ENCODE measurements at places on chromosomes 5 and 9. TPM values are rescaled to one million over a fixed set of nuclear protein-coding genes. Genes with fewer than 3 reads are reported as not detected.
A peak's percentile ranks its signal among the peaks of the same experiment; 100 is the strongest.

The SLC25A46 gene
- total RNA-seq = 100 TPM

The KIAA0825 gene
- total RNA-seq = 10.0 TPM

The TMEM232 gene
- total RNA-seq = 1.4 TPM

GRCh38 chr9:4296217-4296616 is 3.7 kb downstream of the GLIS3 start:
- DNase-seq = peak; percentile 63

GRCh38 chr9:114312513-114312875 is 10.4 kb upstream of the ORM1 start:
- DNase-seq = no peak

- DNase-seq = peak; percentile 62
Observed at GRCh38 chr9:135515083-135515951, 5.9 kb upstream of the LCN1 start.

DNA sequence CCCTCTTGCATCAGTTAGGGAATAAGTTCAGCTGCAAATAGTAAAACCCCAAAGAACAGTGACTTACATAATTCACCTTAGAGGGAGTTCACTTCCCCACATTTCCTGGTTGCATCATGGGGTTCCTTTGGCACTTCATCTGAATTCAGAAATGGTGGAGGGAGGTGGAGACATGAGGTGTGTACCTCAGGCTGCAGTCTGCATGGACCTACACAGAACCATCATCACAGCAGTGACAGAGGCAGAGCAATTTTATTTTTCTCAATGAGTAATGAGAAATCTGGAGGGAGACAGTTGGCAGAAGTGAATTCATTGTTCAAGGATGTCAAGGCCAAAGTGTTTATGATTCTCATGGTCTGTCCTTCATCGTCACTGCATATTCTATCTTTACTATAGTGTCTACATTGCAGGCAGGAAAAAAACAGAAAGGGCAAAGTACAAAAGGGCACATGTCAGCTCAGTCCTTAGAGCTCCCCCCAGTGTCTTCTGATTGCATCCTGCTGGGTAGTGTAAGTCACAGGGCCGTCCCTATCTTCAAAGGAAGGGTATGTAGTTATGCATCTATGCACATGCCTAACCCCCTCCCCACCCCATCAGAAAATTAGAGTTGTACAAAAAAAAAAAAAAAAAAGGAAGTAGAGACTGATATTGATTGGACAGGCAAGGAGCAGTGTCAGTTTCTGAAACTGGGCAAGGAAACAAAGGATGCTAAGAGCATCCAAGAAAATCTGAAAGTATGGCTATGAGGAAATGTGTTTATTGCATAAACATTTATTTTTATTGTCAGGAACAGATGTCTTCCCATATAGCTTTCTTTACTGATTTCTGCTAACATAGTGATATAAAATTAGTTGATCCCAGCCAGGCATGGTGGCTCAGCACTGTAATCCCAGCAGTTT is 132.7 kb upstream of the APC start:
- no peak for DNase-seq

- no peak for DNase-seq
Observed at GRCh38 chr5:57741336-57741735, 258.7 kb upstream of the ACTBL2 start.

GRCh38 chr5:132471151-132471907 is 19.2 kb downstream of the IRF1 start:
- no peak for DNase-seq

- no peak for DNase-seq
Observed at GRCh38 chr9:135746565-135746964, 44.6 kb downstream of the KCNT1 start.

GRCh38 chr9:84187090-84187489 is 153.5 kb downstream of the SLC28A3 start:
- DNase-seq = no peak

- no peak for DNase-seq
Observed at GRCh38 chr9:98007251-98007928, 24.2 kb downstream of the ANP32B start.

All from osteoblast (primary cell).